ENCODE measurements at places on chromosomes 3 and 15.

- no peak for DNase-seq
Measured at GRCh38 chr15:99438224-99438585, 127.6 kb upstream of the MEF2A start.

- DNase-seq, result no peak
Measured at GRCh38 chr3:146172586-146172985, 11.6 kb upstream of the PLOD2 start.

DNA sequence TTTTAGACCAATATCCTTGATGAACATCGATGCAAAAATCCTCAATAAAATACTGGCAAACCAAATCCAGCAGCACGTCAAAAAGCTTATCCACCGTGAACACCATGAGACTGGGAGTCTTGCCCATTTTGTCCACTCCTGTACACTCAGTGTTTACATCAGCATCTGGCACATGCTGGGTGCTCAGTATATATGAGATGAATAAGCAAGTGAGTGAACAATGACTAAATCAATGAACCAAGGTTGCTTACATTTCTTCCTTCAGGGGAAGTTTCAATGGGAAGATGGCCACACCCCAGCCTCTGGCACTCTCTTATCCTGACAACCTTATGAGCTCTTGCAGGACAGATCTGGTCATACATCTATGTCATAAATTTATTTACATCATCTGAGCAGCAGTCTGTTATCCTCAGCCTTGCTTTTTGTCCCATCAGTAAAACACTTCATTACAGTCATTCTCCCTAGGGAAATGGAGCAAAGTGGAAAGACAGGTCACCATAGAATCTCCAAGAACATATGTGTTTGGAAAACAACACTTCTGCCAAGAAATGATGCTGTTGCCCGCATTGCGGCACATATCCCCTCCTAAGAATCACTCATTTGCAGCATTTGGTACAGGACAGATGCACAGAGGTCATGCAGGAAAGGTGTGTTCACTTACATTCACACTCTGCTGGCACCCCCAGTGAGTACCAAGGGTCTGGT, 171.8 kb upstream of the EIF1B start:
- DNase-seq, result no peak

DNA sequence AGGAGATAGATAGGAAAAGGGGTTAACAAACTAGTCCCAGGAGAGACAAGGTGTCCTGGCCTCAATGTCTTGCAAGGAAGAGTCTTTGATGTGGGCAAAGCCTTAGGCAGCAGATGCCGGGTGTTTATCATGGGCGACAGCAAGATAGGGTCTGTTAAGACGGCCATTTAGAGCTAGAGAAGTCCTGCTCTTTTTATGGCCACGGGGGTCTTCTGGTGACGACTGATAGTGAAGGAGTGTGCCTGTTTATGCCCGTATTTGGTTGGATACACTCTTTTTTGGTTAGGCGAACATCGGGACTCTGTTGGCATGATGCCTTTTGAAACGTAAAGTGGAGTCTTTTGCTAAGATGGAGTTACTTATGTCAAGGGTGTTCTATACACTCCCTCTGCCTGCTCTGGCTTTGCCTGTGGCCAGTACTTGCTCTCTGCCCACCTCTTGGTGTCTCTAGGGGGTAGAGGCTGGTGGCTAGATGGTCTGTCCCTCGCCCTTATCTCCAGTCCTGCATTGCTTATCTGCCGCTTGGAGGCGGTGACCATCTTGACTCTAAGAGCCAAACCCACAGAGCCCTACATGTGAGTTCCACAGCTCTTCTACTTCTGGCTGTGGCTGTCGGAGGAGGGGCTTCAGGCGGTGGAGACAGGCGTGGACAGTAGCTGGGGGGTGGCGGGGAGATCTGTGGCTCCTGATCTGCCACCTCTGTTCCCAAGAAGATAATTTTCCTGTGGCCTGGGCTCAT, 55.8 kb upstream of the ZBTB38 start:
- DNase-seq, result no peak

GRCh38 chr3:76997733-76998132, 42.2 kb upstream of the ROBO2 start:
- DNase-seq, result no peak

DNA sequence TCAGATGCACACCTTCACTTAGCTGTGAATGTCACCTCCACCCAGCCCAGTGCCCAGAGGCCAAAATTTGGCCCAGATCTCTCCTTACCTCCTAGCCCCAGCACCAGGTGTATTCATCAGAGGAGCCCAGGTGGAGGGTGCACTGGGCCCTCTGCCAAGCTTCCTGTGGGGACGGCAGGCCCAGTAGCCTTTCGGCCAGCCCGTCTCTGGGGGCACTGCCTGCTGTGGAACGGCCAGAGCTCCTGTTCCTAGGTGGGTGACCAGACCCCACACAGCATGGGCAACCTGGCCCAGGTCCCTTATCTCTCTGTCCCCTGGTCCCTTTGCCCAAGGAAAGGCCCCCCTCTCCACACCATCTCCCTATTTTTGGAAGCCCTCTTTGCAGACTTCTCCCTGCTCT, 67.8 kb downstream of the AAGAB start:
- DNase-seq, result no peak

DNA sequence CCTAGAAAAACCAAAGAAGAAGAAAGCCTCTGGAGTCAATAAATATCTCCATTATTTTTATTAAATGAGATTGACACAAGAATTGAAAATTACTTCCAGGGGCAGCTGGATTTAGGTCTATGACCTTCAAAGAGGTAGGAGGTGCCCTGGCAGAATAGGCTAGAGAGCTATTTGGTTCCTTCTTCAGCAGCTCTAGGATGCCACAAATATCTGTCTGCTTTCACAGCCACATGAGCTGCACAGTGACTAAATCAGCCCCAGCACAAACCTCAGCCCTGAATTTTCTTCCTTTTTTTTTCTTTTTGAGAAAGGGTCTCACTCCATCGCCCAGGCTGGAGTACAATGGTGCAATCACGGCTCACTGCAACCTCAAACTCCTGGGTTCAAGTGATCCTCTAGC, 223.5 kb downstream of the ABHD5 start:
- no peak for DNase-seq

DNA sequence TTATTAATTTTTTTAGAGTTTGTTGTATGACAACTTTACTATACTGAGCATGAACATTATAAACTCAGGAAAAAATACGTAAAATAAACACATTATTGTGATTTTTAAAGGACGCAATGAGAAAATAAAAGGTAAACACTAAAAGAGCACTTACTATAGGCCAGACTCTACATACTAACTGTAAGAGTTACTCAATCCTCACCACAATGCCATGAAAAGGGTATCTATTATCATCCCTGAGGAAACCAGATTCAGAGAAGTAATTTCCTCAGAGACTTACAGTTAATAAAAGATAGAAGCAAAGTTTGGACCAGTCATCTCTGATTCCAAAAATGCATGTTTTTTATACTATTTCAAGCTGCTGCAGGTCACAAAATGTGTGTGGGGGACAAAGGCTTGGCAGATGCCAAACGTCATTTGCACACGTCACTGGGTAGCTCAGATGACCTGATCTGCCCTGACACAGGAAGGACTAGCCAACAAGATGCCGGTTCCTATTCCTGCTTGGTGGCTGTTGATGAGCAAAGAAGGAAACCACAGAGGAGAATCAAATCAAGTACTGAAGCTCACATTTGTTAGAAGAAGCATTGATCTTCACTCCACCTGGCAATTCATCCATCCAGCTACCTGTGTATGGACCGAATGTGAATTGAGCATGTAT, 42.3 kb downstream of the KLHL6 start:
- DNase-seq, result no peak

All from cortex of kidney (tissue), 1 donor.